BJ (cell line): ENCODE measurements at places on chromosomes 2 and 18. TPM values are rescaled to one million over a fixed set of nuclear protein-coding genes. Genes with fewer than 3 reads are reported as not detected.

REEP1 gene
- polyA plus RNA-seq: 0.13 and 0.28 TPM in 2 replicates

OSBPL6 gene
- polyA plus RNA-seq: 3.7 and 5.1 TPM in 2 replicates

EML6 gene
- 0.18 and 0.36 TPM in 2 replicates for polyA plus RNA-seq

DTNB gene
- 7.7 and 9.2 TPM in 2 replicates for polyA plus RNA-seq

CRYGD gene
- polyA plus RNA-seq: not detected in 2 replicates

GRCh38 chr2:213868526-213868925, 542.3 kb upstream of the VWC2L start:
- DNase-seq: no peak

GRCh38 chr18:7954238-7954637, 387.1 kb downstream of the PTPRM start:
- DNase-seq: no peak

DNA sequence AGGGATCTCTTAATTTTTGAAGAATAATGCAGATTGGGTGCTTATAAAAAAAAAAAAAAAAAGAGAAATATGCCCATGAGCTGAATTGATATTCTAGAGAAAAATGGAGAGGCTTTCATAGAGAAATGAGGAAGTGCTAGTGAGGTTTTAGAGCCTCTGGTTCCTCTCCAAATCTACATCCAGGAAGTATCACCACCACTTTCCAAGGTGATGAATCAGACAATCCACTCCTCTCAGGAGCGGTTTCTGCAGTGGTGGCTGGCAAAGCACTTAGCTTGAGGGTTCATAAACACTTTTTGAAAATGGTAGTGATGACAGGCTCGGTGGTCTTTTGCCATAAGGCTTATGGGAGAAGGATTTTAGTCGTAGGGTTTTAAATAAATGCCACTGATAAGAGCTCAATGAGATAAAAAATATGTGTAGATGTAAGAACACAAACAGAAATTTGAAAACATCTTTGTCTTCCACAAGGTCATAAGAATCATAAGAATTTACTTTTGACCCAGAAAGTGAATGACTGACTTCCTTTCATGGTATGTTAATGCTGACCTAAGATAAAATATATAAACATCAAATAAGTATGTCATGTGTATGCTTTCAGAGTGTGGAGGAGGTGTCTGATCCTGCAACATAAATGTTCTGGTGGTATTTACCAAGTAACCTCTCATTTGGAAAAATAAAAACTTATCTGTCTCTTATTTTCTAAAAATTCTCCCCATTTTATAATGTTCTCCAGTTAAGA, 42.1 kb upstream of the DSG1 start:
- DNase-seq: no peak
